Activated CD4-positive, CD25-positive, alpha-beta regulatory T cell (primary cell): ENCODE measurements at places on chromosomes 7 and 10.

- no peak for DNase-seq
These were observed 6.8 kb downstream of the GTPBP4 start for GRCh38 chr10:994836-995558.

DNA sequence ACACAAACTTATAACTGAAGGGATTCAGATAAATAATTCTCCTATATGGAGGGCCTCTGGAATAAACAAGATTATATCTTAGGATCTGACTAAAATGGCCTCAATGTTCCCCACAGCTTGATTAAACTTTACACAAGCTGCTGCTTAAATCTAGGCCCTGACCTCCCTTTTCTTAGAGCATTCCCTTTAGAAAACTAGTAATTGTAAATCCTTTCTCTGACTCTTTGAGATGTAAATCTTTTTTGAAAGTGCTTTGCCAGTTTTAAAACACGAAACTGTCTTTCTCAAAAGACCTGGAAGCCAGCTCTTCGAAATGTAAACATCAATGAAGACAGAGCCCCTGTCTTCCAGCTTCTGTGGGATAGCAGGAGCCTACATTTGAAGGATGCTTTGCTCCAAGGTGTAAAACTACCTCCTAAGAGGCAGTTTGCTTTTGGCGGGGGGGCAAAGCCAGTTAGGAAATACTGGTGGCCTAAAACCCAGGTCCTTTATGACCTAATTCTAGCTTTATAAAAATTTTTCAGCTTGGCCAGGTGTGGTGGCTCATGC, 758.7 kb downstream of the CNTNAP2 start:
- DNase-seq = no peak

- DNase-seq = no peak
These were observed 607.6 kb upstream of the DPP6 start for GRCh38 chr7:153444641-153445040.

DNA sequence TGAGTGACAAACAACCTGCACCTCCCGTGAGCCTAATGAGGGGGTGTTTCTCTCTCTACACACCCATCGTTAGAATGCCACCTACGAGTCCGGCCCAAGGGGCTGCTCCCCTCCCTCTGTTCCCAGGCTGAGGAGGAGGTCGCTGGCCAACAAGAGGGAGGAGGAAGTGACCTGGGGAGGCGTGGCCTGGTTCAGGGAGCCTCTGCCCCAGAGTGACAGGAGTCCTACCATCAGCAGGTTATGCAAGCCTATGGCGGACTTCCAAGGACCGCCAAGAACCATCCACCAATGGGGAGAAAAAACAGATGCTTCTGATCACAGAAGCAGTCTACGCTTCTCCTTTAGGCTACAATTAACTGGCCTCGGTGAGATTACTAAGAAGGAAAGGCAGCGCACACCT, 12.3 kb upstream of the EGFR start:
- DNase-seq = no peak

DNA sequence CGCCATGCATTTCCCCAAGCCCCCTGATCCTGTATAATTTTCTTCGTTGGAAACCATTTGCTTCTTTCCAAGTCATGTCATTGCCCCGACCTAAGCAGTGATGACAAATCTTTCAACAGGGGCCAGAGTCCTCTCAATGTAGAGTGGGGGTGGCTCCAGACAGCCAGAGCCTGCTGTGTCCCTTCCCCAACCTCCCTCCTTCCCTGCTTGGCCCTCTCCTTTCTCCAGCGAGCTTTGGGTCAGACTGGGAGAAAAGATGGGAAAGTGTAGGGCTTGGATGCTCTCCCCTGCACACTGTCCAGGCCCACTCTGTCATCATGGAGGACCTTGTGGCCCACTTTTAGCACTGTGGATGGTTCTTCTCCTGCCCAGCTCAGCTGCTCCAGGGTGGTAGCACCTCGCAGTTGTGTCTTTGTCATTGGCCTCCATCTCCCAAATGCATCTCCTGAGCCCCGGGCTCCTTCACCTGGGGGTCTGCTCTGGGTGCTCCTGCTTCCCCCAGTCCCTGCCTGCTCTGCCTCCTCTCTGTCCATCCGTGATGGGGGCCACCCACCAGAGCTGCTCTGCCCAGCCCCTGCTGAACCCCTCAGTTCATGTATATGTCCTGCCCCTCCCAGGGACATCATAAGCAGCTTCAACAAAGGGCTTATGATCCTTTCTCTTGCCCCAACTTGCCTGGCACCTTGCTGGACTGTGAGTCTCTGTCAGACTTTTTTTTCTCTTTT, 37.5 kb downstream of the BTBD16 start:
- no peak for DNase-seq

- DNase-seq = no peak
These were observed 94.1 kb downstream of the ALOX5 start for GRCh38 chr10:45468079-45468478.

GRCh38 chr10:121579656-121580055, 18.6 kb downstream of the FGFR2 start:
- DNase-seq = no peak
